ENCODE measurements at places on chromosomes 7 and 10.

- no peak for DNase-seq
Measured at GRCh38 chr10:115818012-115818411, 455.0 kb downstream of the GFRA1 start.

GRCh38 chr7:85306115-85306514 lies 119.3 kb upstream of the SEMA3D start:
- DNase-seq, result no peak

DNA sequence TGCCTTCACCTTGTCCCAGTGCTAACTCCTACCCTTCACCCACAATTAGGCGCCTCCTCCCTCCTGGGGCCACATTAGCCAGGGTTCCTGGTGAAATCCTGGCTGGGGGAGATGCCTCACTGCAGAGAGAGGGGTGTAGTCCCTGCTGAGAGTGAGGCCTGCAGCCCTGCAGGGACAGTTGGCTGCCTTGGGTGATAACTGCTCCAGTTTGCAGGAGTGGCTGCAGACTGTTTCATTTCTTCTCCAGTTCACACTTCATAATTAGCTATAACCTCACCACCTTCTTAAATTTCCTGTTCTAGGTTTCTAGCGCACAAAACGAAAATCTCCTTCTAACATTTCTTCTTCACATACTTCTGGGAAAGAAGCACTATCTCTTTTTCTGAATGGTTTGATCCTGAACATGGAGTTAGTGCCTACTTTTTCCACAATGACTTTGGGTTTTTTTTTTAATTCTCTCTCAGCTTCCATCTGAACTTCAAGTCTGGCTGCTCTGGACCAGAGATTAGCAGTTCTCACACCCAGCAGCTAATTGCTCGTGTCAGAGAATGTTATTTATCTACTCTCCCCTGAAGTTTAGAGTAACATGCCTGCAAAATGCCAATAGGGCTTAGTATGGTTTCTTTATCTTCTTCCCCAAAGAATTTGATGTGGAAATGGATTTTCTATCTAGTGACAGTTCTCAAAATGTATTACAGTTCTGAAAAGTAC lies 15.5 kb upstream of the JAZF1 start:
- DNase-seq, result no peak

GRCh38 chr7:111126987-111127386 lies 36.1 kb downstream of the LRRN3 start:
- DNase-seq, result no peak

DNA sequence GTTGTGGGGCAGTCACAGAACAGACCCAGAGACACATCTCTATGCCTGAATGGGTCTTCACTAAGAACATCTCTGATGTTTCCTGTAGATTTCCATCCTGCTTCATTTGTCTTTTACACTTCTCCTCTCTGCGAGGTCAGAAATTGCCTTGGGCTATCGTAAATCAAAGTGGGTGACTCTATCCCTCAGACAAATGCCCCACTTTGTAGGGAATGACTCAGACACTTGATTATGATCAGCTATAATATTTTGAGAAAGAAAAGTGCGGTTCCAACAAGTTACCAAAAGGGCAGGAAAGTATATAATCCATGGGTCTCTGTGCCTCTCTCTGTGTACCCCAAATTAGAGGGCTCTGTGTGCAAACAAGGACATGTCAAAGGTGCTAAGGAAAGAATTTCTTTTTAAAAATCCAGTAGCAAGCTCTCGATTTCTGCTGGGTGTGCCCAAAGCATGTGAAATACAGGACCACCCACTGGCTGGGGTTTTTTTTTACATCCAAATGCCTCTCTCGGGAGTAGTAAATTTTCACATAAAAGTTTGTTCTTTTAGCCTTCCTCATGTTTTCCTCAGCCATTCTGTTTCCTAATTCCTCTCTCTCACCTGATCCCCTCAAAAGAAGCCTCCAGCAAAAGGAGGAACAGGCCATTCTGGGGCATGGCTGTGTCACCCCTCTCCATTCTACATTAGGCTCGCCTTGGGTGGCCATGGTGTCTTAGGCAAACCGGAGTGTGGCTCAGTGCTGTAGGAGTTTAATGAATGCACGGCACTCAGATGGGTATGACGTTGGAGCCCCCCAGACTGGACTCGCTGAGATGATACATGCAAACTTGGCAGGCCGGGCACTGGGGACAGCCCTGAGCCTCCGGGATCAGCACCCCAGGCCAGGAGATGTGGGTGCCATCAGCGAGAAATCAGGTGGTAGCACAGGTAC lies 6.3 kb upstream of the OPN4 start:
- no peak for DNase-seq

DNA sequence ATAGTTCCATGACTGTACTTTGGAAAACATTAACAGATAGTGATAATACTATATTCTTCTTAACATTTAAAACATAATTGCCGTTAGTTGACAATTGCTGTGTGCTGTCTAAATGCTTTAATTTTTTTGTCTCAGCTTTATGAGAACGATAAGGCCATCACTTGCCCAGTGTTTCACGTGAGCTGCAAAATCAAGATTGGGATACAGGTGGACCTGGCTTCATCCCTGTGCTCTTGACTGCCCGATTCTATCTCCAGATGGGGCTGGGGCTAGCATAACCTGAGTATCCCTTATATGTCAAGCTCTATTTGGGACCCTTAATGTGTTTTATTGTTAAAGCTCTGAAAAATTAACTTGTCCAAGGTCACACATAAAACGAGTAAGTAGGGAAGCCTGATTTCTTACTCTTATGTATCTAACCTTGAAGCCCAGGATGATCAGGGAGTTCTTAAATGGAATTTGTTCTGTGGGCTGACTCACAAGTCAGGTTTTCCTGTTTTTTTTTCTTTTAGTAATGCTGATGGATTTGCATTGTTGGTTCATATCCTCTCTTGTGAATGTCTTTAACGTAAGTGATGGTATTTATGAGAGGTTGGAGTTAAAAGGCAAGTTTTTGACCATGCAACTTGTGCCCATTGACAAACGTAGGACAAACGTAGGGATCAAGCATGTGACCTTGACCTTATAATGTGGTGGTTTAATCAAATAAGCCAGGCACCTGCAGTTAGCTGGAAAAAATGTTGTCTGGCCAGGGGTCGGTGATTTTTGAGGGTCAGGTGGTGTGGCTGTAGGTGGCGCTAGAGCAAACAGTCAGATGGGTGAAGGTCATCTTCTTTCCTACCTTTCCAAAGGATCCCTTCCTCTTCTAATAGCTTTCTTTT lies 3.6 kb downstream of the PRKAR2B start:
- no peak for DNase-seq

DNA sequence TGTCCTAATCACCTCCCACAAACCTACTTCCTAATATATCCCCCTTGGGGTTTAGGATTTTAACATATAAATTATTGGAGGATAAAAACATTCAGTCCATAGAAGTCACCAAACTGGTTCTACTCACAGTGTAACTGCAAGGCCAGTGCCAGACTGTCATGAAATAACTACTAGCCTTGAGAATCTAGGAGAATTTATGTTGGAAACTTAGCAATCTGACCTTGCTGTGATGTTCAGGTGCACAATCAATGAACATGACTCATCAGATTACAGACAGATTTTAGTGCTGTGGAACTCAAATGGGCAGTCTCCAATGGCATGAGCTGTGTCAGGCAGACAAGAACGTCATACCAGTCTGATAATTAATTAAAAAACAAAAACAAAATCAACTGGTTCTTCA lies 571.4 kb upstream of the IGFBP3 start:
- no peak for DNase-seq

GRCh38 chr10:21212912-21213311 lies 312.6 kb downstream of the SKIDA1 start:
- DNase-seq, result no peak

DNA sequence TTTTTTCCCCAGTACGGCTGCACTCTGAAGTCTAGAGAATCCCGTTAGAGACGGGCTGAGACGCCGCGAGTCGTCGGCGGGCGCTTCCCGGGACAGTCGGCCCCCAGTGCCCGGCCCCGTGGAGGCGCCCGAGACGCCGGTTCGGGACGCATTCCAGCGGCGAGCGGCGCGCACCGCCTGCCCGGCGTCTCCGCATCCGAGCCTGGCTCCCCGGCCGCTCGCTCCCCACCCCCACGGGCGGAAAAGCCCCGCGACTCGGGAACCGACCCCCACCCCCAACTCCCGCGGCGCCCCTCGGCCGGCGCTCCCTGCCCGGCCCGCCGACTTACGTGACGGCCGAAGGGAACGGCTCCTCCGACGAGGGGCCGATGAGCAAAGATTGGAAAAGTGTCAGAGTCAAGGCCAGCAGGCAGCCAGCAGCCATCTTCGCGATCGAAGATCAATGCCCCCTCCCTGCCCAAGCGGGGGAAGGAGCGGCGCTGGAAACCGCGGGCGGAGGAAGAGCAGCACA lies 486 bp downstream of the CACNA2D1 start:
- DNase-seq, result peak; percentile 41

DNA sequence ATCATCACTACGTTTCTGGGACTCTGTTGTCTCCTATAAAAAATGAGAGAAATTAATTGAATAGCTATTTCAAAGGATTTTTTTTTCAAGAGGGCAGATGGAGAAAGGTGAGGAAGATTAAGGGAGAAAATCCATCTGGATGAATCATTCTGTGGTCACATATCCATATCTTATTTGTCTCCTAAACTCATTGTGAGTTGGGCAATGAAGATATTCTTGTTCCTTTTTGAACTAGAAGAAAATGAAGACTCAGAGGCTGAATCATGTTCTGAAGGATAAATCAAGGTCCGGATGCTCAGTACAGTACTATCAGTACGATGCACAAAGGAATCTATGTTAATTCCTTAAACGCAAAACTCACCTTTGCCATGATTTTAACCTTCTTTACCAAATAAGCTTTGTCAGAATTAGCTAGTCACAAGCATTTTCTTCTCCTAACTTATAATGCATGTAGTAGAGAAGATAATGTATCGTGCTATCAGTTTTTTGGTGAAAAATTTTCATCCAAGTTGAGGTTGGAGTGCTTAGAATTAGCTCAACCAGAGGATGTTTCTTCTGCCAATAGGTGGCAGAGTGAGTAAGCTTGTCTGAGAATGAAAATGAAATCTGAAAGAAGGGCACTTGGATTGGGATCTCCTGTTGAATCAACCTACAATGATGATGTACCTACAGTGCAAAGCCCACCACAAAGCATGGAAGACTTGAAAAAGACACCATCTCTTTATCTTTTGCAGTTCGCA lies 446.9 kb downstream of the KIF20B start:
- DNase-seq, result peak; percentile 54

GRCh38 chr7:2109936-2110609 lies 122.7 kb downstream of the MAD1L1 start:
- no peak for DNase-seq

- DNase-seq, result no peak
Measured at GRCh38 chr10:96651998-96652431, 65.2 kb upstream of the TM9SF3 start.

DNA sequence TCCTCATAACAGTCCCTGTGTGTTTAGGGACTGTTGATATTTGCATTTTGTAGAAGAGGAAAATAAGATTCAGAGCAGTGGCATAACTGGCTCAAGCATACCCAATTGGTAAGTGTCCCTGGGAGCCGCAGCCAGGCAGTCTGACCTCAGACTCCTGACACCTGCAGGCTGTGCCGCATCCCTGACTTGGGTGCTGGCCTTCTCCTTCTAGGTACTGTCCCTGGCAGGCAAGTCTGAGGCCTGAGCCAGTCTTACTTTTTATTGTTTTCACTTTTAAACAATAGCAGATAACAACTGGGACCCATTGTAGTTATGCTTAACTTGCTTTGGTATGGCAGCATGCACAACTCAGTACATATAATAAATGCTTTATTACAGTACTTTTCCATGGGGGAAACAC lies 717.0 kb downstream of the KCNMA1 start:
- no peak for DNase-seq

GRCh38 chr7:125074141-125074540 lies 144.5 kb upstream of the POT1 start:
- DNase-seq, result no peak

GRCh38 chr7:88338503-88338902 lies 31.8 kb upstream of the STEAP4 start:
- no peak for DNase-seq

GRCh38 chr10:24007359-24007758 lies 201.6 kb upstream of the KIAA1217 start:
- no peak for DNase-seq

DNA sequence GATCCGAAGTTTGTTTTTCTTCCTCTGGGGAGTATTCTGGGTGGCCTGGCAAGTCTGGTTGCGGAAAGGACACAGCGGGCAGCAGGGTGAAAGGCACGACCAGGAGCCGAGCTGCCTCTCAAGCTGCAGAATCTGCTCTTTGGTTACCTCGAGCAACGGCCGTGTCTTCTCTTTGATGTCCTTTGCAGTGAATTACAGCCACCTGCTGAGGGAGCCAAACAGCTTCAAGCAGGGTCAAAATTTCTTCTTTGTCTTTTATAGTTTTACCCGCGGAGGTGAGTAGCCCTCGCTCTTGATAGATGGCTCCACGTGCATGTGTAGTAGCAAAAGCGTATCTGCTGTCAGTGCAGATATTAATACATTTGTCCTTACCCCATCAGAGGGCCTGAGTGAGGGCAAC lies 177.3 kb upstream of the MBL2 start:
- no peak for DNase-seq

GRCh38 chr7:97460433-97460832 lies 271.5 kb upstream of the TAC1 start:
- DNase-seq, result no peak

DNA sequence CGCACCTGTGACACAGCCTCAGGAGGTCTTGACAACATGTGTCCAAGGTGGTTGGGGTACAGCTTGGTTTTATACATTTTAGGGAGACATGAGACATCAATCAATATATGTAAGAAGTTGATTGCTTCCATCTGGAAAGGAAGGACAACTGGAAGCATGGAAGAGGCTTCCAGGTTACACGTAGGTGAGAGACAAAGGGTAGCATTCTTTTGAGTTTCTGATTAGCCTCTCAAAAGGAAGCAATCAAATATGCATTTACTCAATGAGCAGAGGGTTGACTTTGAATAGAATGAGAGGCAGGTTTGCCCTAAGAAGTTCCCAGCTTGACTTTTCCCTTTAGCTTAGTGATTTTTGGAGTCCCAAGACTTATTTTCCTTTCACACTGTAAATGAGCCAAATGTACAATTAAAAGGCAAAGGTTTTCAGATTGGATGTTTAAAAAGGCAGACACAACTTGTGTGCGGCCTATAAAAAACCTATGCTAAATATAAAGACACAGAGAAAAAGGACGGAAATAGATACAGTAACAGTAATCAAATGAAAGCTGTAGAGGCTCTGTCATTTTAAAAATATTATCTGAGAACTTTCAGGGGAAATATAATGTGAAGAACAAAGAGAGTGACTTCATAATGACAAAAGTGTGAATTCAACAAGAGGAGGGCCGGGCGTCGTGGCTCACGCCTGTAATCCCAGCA lies 65.7 kb upstream of the LANCL2 start:
- no peak for DNase-seq

GRCh38 chr10:77308084-77308732 lies 329.4 kb downstream of the KCNMA1 start:
- DNase-seq, result no peak

GRCh38 chr7:117777335-117778142 lies 95.7 kb downstream of the CTTNBP2 start:
- peak; percentile 23 for DNase-seq

DNA sequence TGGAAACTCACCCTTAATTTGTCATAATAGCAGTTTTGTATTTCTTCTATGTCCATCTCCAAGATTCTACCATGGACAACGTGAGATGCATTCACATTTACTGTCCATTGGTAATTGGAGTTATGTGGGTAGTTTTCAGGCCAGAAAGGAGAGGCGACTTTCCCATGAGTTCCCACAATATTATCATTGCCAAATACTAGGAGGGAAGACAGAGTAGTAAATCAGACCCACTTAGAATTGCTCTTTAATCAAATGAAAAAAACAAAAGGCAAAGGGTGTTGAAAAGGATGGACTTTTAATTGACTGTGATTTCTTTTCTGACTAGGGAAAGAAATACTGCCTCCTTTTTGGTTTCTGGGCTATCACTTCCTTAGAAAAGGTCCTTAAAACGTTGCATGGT lies 121.7 kb upstream of the RSU1 start:
- DNase-seq, result no peak

- DNase-seq, result peak; percentile 32
Measured at GRCh38 chr10:98748298-98748697, 301.6 kb upstream of the HPS1 start.
